Muscle of back (tissue), 13 donors: ENCODE measurements at places on chromosomes 2 and 18.

GRCh38 chr2:12727641-12728040 is 10.9 kb downstream of the TRIB2 start:
- no peak for DNase-seq

DNA sequence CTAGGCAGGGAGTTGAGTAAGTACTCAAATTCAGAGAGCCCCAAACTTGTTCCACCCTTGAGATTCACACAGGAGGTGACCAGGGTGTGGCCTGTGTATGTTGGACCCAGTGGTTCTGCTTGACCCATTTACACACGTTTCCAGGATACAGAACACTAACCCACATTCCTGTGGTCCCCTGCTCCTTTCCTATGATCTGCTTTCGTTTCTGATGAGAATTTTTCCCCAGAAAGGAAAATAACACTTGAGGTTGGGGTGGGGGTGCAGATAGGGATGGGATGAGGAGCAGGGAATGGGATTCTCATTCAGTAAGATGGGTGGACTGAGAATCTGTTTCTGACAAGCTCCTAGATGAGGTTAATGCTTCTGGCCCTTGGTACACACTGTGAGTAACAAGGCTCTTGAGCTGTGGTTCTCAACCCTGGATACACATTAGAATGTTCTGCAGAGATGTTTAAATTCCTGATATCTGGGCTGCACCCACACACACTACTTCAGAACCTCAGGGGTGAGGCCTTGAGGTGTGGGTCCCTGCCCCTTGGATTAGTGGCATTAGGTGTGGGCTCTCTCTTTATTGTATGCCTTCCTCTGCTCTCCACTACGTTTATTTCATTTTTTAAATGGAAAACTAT is 58.4 kb downstream of the TPGS2 start:
- DNase-seq = no peak

GRCh38 chr2:190178066-190178722 is 115.7 kb upstream of the MSTN start:
- DNase-seq = no peak

- DNase-seq = peak; percentile 6
Observed at GRCh38 chr2:157174321-157174720, 83.2 kb upstream of the GALNT5 start.

DNA sequence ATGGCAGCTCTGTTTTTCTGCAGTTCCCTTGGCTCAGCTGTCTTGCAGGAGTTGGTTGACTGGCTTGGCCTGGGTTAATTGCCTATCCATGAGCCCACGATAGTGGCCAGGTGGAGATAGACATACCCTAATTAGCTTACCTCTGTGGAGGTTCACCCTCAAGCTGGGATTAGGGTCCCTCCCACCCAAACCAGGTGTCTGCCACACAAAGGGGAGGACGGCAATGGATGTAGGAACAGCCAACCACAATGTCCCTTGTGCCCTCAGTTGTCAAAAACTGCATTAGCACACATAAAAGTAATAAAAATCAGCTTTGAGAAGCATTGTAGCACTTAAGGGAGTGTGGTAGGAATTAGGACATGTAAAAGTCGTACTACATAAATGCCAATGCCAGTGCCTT is 4.2 kb downstream of the CYP27A1 start:
- DNase-seq = no peak

DNA sequence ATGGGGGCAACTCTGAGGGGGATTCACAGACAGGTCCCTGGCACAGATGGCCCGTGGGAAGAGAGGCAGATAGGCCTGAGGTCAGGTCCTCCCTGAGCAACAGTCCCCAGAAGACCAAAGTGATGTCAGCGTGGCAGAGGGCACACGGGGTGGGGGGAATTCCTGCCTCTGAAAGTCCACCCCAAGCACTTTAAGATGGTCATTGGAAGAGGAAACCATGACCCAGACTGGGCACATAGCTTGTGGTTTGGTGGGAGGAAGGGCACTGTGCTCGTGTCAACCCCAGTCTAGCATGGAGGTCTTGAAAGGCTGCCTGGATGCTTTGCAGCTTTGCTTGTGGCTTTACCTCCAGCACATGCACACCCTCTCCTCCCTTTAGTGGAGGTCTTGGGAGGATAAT is 38.0 kb upstream of the SIX2 start:
- no peak for DNase-seq

GRCh38 chr2:207333599-207334300 is 168.0 kb upstream of the KLF7 start:
- DNase-seq = no peak

GRCh38 chr18:66764230-66764629 is 160.3 kb upstream of the CDH19 start:
- DNase-seq = peak; percentile 86

DNA sequence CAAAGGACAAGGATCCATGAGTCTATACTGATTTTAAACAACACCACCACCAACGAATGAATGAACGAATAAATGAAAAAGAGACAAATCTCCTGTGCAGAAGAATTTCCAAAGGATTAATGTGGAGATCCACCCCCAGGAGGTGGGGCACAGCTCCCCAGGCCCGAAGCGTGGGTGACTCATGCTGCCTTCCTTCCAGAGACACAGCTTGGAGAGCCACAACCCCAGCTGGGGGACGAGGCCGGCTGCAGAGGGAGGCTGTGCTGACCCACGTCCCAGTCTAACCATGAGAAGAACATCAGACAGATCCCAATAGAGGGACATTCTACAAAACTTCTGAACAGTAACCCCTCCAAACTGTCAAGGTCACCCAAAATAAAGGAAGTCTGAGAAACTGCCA is 557.3 kb upstream of the SALL3 start:
- DNase-seq = no peak

DNA sequence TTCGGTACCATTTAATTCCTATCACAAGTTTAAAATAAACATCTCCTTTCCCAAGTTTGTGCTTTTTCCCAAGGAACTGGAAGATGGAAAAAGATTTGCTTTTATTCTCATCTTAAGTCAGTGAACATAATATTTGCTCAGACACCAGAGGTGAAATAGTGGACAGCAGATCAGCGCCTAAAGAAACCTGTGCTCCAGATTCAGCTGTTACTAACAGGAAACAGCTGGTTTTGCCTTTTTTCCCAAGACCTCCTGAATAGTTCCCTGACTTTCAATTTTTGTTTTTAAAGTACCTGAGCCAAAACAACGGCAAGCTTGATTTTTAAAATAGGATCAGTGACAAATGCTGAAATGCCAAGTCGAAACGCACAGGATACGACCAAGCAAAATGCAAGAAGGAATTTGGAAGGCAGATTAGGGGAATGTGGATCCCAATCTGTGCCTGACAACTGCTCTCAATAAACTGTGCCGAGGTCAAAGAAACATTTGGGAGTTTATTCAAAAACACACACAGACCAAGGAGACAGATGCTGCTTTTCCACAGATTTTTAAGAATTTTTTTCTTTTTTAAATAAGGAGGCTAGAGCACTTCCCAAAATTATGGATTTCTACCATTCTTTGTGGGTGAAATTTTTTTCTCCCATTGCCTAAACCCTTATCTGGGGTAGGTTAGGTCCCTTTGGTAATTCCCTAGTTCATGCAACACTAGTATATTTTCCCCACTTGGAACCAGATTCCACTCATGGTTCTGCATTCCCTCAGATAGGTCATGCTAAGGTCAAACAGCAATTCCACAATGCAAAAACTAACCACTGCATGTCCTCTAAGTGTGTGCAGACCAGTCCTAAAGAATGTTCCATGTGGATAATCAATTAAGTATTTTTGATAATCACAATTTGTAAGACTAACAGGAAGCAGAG is 121.5 kb upstream of the PDE1A start:
- DNase-seq = peak; percentile 77

DNA sequence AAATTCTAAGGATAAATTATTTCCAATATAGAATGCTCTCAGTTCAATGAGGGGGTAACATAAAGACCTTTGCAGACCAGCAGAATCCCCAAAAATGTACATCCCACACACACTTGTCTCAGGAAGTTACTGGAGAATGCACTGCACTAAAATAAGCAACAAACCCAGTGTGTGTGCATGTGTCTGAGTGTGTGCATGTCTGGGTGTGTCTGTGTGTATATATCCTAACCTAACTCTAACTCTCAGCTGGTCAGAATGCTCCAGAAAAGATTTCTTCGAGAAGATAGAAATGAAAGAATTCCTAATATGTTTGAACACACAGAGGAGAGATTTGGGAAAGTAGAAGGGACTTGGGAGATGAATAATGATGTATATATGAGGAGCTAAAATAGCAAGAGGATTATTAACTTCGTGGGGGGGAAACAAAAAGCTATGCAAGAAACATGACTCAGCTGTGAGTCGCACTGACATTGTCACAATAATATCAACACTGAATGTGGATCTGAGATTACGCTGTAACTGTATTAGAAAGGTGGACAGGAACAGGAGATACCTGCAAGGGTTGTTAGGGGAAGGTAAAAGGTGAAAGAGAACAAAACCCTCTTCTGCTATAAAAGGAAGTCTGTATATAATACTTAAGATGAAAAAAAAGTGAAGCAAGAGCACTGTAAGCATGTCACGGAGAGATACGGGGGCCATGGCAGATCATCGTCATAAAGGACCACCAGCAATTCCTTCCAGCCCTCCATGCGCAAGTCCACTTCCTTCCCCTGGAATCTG is 11.1 kb downstream of the COLEC12 start:
- DNase-seq = no peak

GRCh38 chr2:135099802-135100483 is 47.9 kb downstream of the RAB3GAP1 start:
- DNase-seq = no peak

DNA sequence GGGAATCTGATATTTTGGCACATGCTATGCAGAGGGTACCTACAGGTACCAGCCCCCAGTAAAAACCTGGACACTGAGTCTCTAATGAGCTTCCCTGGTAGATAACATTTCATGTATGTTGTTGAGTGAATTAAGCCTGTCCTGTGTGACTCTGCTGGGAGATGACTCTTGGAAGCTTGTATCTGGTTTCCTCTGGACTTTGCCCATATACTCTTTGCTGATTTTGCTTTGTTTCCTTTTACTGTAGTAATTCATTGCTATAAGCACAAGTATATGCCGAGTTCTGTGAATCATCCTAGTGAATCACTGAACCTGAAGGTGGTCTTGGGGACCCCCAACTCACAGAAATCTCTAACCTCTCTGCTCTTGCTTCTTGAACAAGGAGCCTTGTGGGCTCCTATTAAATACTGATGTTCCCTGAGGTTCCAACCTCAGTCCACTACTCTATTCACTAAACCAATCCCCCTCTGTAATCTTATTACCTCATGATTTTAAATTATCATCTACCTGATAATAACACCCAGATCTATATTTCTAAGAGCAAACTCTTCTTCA is 94.3 kb upstream of the WDSUB1 start:
- DNase-seq = no peak

DNA sequence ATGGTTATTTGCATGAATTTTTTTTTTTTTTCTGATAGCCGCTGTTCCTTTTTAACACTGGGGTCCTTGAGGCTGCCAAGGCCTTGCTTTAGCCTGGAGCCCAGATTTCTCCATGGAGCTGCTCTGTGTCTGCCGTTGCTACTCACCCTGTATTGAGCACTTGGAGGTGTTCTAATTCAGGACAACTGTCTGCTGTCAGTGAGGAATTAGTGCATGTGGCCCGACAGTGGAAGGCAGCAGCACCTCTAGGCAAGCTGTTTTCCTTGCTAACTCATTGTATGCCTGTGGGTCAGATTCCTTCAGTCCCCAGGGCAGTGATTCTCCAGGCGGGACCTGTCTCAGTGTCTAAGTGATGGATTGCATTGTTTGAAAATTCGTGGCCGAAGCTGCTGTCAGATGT is 147.7 kb upstream of the DPP10 start:
- no peak for DNase-seq

DNA sequence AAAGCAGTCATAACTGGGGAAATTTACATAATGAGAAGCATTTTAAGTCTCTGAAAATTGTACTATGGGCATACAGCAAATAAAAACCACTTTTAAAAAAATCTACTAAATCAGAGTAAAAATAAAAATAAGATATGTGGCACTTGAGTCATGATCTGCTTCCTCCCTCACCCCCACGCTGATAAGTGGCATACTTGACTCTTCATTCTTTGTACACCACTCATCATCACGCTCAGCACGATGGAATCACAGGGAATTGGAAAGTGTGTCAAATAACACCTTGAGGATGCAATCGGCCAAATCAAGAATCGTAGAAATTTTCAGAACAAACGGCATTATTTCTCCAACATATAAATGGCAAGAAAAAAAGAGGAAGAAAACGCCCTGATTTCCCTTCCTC is 41.1 kb upstream of the REG3G start:
- no peak for DNase-seq

- DNase-seq = peak; percentile 15
Observed at GRCh38 chr18:39741755-39742466, 2176.3 kb upstream of the CELF4 start.

DNA sequence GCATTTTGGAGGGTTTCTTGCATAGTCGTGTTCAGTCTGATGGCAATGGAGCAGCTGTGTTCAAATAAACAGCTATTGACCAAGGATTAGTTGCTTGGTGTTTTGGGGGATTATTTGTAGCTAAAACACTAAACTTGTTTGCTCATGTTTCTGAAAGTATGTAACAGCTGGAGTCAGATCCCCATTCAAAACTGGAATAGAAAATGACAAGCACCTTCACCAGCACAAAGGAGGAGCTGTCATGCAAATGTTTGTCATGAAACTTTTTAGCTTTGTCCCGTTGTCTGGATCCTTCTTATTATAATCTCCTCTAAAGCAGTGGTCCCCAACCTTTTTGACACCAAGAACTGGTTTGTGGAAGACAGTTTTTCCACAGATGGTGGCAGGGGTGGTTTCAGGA is 96.9 kb upstream of the ZNF236 start:
- DNase-seq = no peak

GRCh38 chr2:174518395-174518794 is 31.6 kb upstream of the GPR155 start:
- DNase-seq = no peak

DNA sequence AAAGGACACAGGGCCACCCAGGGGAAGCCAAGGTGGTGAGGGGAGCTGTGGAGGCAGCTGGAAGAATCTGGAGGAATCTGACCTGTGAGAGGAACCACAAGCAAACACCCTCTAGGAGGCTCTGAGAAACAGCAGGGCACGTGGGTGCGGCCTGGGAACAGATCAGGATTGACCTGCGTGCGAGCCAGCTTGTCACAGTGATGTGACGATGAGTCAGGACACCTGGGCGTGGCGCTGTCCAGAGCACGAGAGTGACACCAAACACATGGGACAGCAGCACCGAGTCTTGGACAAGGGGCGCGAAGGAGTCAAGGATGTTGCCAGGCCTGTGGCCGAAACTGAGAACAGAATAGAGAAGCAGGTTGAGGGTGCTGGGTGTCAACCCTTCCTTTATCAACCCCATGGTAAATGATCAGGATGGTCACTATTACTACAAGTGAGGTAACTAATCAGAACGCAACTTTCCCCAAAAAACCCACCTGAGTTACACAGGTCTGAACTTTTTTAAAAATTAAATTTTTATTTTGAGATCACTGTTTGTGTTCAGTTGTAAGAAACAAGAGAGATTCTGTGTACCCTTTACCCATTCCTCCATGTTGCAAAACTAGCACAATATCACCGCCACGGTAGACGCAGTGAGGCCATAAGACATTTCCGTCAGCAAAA is 637 bp upstream of the SFT2D3 start:
- peak; percentile 22 for DNase-seq
